ENCODE measurements at places on chromosomes 11 and 22. TPM values are rescaled to one million over a fixed set of nuclear protein-coding genes. Genes with fewer than 3 reads are reported as not detected.
A peak's percentile ranks its signal among the peaks of the same experiment; 100 is the strongest.

DNA sequence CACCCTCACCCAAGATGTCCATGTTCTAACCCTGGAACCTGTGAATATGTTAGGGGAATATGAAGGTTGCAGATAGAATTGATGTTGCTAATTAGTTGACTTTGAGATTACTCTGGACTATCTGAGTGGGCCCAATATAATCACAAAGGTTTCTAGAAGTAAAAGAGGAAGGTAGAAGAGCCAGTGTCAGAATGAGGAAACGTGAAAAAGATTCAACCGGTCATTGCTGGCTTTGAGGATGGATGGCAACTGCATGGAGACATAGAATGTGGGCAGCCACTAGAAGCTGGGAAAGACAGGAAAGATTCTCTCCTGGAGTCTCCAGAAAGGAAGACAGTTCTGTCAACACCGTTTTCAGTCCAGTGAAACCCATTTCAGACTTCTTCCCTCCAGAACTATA is 86.6 kb downstream of the CLPB start:
- H3K27ac ChIP-seq: no peak overlapping the region
- H3K27me3 ChIP-seq: no peaks in the 10 kb centered on the region
- peaks cover 3% of the 10 kb centered on the region for H3K36me3 ChIP-seq
- peaks cover 11% of the 10 kb centered on the region for H3K4me1 ChIP-seq

DNA sequence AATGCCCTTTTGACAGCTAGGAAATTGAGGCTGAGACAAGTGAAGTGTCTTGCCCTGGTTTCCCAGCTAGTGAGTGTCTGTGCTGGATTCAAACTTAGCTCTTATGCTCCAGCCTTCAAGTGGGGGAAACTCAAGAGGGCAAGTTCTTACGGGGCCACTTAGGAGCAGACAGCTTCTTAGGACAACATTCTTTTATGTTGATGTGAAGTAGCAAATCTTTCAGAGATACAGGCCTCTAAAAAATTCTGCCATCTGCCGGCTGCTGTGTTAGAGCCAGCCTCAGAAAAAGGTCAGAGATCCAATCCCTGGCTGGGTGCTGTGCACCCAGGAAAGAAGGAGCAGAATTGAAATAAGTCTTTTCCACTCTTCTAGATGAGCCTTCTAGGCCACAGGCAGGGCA is 26.6 kb downstream of the TIMP3 start:
- H3K36me3 ChIP-seq: no peaks in the 10 kb centered on the region
- no peak overlapping the region for H3K27ac ChIP-seq
- H3K4me3 ChIP-seq: no peak overlapping the region
- no peaks in the 10 kb centered on the region for H3K27me3 ChIP-seq

- H3K27me3 ChIP-seq: no peaks in the 10 kb centered on the region
- no peak overlapping the region for H3K4me3 ChIP-seq
- no peak overlapping the region for H3K27ac ChIP-seq
- H3K4me1 ChIP-seq: no peaks in the 10 kb centered on the region
- no peak for DNase-seq
These were observed 45.8 kb upstream of the LIN7C start for GRCh38 chr11:27552341-27552740.

DNA sequence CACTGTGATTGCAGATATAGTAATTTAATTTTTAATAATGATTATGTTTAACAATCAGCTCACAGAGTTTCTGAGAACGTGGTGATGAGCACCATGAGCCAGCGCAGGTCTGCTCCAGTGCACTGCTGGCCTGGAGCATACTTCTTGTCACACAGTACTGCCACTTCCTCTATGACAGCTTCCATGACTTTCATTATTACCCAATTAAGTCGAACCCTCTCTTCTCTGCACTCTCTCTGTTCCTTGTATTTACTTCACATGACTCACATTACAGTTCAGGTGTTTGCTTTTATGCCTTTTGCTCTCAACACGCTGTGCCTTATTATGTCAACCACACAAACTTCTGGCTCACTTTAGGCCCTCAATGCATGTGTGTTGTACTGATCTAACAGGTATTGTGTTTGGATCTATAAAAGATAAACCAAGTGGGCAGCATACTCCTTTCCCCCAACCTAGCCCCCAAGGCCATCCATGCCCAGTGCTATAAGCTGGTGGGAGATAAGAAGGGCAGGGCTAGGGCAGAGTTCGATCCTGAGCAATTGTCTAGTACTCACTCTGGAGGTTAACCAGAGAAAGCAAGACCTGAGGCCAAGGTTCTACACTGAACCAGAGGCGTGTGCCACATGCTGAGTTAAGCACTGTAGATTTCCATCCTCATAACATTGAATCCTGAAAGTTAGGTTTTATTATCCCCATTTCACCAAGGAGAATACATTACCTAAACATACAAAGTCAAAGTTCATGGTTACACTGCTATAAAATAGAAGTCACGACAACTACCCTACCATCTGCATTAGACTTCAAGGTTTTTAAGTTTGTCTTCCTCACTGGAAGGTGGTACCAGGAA is 356.5 kb downstream of the INSC start:
- H3K36me3 ChIP-seq: no peaks in the 10 kb centered on the region
- DNase-seq: no peak
- H3K4me3 ChIP-seq: no peak overlapping the region
- no peaks in the 10 kb centered on the region for H3K4me1 ChIP-seq

GRCh38 chr11:32435511-32435941 is at the start of gene WT1:
WT1 (minus strand) TSS chr11:32435539.
- peaks cover 77% of the 10 kb centered on the region for H3K27me3 ChIP-seq
- H3K27ac ChIP-seq: no peak within 1 kb of the TSS
- H3K4me1 ChIP-seq: peaks cover 46% of the 10 kb centered on the region

DNA sequence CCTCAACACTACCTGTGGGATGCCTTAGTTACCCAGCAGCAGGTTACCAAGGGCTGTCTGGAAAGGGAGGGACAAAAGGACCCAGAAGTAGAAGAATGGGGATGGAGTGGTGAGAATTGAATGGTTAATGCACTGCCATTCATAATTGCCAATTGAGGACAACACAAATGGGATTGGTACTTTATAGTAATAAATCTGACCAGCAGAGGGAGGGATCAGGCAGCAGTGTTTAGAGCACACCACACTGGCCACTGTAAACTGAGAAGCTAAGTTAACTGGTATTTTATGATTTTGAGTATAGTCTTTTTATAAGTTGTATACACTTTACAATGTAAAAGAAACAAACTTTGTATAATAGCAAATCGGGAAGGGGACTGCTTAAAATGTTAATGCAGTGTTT is 10.7 kb downstream of the TBRG1 start:
- H3K36me3 ChIP-seq: peaks cover 39% of the 10 kb centered on the region
- no peak overlapping the region for H3K27ac ChIP-seq
- DNase-seq: no peak
- H3K4me3 ChIP-seq: no peak overlapping the region
- H3K27me3 ChIP-seq: no peaks in the 10 kb centered on the region

- peak; percentile 86 for DNase-seq
- peaks cover 13% of the 10 kb centered on the region for H3K36me3 ChIP-seq
- H3K27me3 ChIP-seq: no peaks in the 10 kb centered on the region
- H3K4me1 ChIP-seq: peaks cover 57% of the 10 kb centered on the region
These were observed 28.8 kb downstream of the TBC1D22A start for GRCh38 chr22:46791201-46791731.

- H3K4me1 ChIP-seq: peaks cover 7% of the 10 kb centered on the region
- peaks cover 17% of the 10 kb centered on the region for H3K36me3 ChIP-seq
- no peak for DNase-seq
These were observed 139.8 kb downstream of the ELP4 start for GRCh38 chr11:31649129-31649966.

- no peak overlapping the region for H3K4me3 ChIP-seq
- H3K4me1 ChIP-seq: no peaks in the 10 kb centered on the region
- H3K36me3 ChIP-seq: no peaks in the 10 kb centered on the region
- no peak overlapping the region for H3K27ac ChIP-seq
- peaks cover 4% of the 10 kb centered on the region for H3K27me3 ChIP-seq
These were observed 401.1 kb downstream of the CTTN start for GRCh38 chr11:70799386-70799785.

GRCh38 chr22:23245799-23246136 is 65.5 kb downstream of the BCR start:
- no peaks in the 10 kb centered on the region for H3K27me3 ChIP-seq
- H3K27ac ChIP-seq: peak overlapping the region; percentile 78
- no peak overlapping the region for H3K4me3 ChIP-seq
- peaks cover under 1% of the 10 kb centered on the region for H3K36me3 ChIP-seq

Gene RHOD
- 0.57 TPM for total RNA-seq
